ENCODE measurements at places on chromosomes 13 and 19. TPM values are rescaled to one million over a fixed set of nuclear protein-coding genes. Genes with fewer than 3 reads are reported as not detected.

LHB gene
- not detected for total RNA-seq

ADGRE3 gene
- total RNA-seq = 0.04 TPM

SIGLEC7 gene
- total RNA-seq = 0.40 TPM

- no peaks in the 10 kb centered on the region for H3K27me3 ChIP-seq
- no peaks in the 10 kb centered on the region for H3K4me1 ChIP-seq
- peak; percentile 80 for DNase-seq
- no peak overlapping the region for H3K27ac ChIP-seq
- H3K36me3 ChIP-seq = peaks cover 3% of the 10 kb centered on the region
- H3K4me3 ChIP-seq = no peak overlapping the region
Measured at GRCh38 chr13:35157143-35157755, 215.2 kb downstream of the NBEA start.

DNA sequence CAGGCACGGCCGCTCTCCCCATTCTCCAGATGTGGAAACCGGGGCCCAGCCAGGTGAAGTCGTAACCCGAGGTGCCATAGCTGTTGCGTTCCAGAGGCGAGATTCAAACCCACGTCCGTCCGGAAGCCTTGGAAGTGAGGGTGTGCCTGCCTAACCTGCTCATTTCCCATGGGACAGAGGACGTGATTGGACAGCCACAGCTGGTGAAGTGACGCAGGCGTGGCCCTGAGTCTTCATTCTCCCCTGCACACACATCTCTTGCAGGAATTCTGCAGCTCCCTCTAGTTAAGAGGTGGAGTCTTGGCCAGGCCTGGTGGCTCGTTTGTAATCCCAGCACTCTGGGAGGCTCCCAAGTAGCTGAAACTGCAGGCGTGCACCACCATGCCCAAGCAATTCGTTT lies 16.8 kb downstream of the MEIS3 start:
- no peaks in the 10 kb centered on the region for H3K36me3 ChIP-seq
- H3K4me1 ChIP-seq = no peaks in the 10 kb centered on the region
- no peak overlapping the region for H3K4me3 ChIP-seq
- no peak overlapping the region for H3K27ac ChIP-seq
- DNase-seq = no peak

- no peak overlapping the region for H3K27ac ChIP-seq
- H3K27me3 ChIP-seq = no peaks in the 10 kb centered on the region
- H3K36me3 ChIP-seq = peaks cover 18% of the 10 kb centered on the region
Measured at GRCh38 chr13:72745260-72745659, 17.5 kb downstream of the BORA start.

DNA sequence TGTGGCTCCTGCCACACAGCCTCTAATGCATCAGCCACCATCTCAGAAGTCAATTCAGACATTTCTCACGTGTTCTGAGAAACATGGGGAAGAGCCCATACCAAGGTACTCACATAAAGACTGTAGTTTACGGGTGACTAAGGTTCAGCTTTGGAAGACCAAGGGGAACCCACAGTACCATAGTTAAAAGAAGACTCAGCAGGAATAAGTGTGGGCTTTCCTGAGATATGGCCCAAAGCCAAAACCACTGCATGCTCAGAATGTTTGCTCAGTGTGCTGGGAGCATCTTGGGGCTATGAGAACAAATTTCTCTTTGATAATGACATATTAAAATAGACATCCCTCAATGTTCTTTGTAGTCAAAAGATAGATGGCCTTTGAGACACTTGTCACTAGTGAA lies 283.8 kb downstream of the DCT start:
- H3K27me3 ChIP-seq = no peaks in the 10 kb centered on the region
- DNase-seq = no peak
- H3K4me3 ChIP-seq = no peak overlapping the region
- no peaks in the 10 kb centered on the region for H3K4me1 ChIP-seq
- H3K27ac ChIP-seq = no peak overlapping the region

DNA sequence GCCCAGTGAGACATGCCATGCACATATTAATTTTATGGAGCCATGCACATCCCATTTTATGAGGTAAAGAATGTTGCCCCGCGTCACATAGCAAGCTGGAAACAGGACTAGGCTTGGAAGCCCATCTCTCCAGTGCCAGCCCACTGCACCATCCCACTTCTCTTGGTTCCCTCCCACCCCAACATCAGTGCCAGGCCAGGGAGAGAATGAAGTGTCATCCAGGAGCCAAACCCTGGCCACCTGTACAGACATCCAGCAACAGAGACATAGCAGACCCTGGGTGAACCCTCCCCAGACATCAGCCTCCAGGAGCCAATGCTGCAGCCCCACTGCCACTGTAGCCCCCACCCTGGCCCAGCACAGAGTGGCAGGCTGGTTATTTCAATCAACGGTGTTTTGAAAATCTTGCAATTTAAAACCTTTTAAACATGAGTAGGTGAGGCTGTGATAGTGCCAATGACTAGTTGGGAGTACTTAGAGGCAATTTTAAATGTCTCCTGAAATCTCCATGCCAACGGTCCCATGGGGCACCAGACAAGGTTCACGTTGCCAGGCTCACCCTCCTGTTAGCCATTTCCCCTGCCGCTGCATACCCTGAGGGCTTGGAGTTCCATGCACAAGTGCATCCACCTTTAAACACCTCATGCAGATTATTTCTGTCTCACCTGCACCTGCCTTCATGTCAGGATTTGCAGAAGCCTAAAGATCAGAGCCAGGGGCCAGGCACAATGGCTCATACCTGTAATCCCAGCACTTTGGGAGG lies 34.7 kb downstream of the VSTM2B start:
- no peak for DNase-seq
- H3K4me3 ChIP-seq = no peak overlapping the region
- peaks cover 2% of the 10 kb centered on the region for H3K27me3 ChIP-seq
- no peaks in the 10 kb centered on the region for H3K4me1 ChIP-seq

UNC13A gene
- 0.09 TPM for total RNA-seq

GRCh38 chr13:55887561-55887960 lies 1253.2 kb upstream of the PRR20A start:
- DNase-seq = no peak
- H3K4me1 ChIP-seq = no peaks in the 10 kb centered on the region
- no peaks in the 10 kb centered on the region for H3K36me3 ChIP-seq
- H3K27ac ChIP-seq = no peak overlapping the region
- H3K27me3 ChIP-seq = no peaks in the 10 kb centered on the region
- H3K4me3 ChIP-seq = no peak overlapping the region

DNA sequence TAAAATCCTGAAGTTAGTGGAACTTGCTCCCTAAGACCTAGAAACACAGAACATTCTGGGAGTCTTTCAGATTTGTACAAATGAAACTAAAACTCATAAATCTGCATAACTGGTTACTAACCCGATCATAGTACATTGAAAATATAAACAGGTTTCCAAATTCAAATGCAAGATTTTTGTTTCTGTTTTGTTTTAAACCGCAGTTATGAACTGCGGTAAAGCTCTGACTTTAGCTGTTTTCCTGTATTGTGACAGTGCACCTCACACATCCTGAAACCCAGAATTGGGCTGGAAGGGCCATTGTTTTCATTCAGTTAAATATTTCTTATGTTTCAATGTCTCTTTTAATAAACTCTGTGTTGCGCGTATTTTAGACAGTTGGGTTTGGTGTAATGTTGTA lies 204.7 kb downstream of the SHISA2 start:
- no peaks in the 10 kb centered on the region for H3K36me3 ChIP-seq
- H3K27me3 ChIP-seq = no peaks in the 10 kb centered on the region
- no peak for DNase-seq
- no peak overlapping the region for H3K27ac ChIP-seq
- peaks cover 4% of the 10 kb centered on the region for H3K4me1 ChIP-seq
- no peak overlapping the region for H3K4me3 ChIP-seq

DNA sequence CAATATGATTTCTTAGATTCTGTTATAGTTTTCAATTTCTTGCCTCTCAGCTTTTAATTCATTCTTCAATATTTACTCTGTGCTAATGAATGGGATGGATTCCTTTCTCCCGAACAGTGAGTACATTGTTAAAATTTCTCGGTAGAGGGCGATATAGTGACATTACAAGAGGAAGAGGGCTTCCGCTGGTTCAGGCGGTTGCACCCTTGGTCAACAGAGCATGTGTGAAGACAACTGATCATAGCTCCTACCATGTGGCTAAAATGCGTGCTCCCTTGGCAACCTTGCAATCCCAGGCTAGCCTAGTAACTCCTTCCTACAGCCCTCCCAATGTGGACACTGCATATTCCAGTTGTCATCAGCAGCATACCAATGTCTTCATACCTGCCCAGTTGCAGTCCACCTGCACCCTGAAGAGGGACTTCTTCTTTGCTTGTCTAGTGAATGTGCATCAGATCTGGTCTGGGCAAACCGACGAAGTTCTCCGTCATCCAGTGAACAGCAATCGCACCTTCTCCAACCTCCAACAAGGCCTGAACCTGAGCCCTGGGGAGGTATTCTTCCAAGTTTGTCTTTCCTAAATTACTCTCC lies 653.0 kb upstream of the GPC6 start:
- no peaks in the 10 kb centered on the region for H3K36me3 ChIP-seq
- no peaks in the 10 kb centered on the region for H3K4me1 ChIP-seq
- DNase-seq = no peak

- H3K27me3 ChIP-seq = no peaks in the 10 kb centered on the region
Measured at GRCh38 chr19:2045501-2046045, 5.5 kb downstream of the MKNK2 start.

Data from muscle of leg (tissue), 16 donors.